ENCODE measurements at places on chromosomes 3 and 15. TPM values are rescaled to one million over a fixed set of nuclear protein-coding genes. Genes with fewer than 3 reads are reported as not detected.
A peak's percentile ranks its signal among the peaks of the same experiment; 100 is the strongest.

Gene LIPH
- total RNA-seq, result not detected

Gene CAMK2N2
- 0.18 TPM for total RNA-seq

Gene MTHFS
- total RNA-seq, result 48.5 TPM

Gene FGF7
- not detected for total RNA-seq

Gene XYLB
- total RNA-seq, result 5.3 TPM

Gene P2RY12
- total RNA-seq, result not detected

Gene RASGRP1
- 102 TPM for total RNA-seq

Gene LSAMP
- not detected for total RNA-seq

Gene LIPC
- 0.30 TPM for total RNA-seq

DNA sequence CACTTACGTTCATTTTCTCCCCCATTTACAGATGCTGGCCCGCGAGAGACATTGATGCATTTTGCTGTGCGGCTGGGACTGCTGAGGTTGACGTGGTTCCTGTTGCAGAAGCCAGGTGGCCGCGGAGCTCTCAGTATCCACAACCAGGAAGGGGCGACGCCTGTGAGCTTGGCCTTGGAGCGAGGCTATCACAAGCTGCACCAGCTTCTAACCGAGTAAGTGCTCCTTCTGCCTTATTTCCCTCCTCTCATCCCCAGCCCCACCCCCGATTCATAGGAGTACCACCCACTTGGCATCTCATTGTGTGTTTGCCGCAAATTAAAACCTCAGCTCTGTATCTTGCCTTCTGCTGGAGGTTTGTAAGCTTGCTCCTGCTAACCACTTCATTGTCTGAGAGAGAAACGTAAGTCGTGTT is 163.3 kb downstream of the AKAP13 start:
- DNase-seq, result peak; percentile 60

DNA sequence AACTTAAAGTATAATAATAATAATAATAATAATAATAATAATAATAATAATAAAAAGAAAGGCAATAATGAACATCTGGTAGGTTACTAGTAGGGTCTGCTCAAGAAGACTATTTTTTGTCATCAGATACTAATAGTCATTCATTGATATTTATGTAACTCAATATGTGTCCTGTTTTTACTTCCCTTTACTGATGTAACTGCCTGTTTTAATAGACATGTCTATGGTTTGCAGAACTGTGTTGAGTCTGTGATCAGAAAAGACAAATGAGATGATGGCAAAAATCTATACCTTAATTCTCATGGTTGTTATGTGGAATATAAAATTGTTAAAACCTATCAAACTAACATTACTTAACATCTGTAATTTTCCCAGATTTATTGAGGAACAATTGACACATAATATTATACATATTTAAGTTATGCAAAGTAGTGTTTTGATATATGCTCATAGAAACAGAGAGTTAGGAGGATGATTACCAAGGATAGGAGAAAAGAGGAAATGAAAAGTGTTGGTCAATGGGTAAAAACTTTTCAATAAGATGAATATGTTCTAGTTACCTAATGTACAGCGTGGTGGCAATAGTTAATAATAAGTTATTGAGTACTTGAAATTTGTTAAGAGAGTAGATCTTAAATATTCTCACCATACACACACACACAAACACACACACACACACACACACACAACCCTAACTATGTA is 699.4 kb downstream of the ZPLD1 start:
- DNase-seq, result no peak

- DNase-seq, result peak; percentile 59
These were observed at the start of gene MRAS for GRCh38 chr3:138347960-138348753. Gene MRAS, plus strand, starts transcription at chr3:138348579. Its CDS starts 24,305 bp downstream, at chr3:138372884.

DNA sequence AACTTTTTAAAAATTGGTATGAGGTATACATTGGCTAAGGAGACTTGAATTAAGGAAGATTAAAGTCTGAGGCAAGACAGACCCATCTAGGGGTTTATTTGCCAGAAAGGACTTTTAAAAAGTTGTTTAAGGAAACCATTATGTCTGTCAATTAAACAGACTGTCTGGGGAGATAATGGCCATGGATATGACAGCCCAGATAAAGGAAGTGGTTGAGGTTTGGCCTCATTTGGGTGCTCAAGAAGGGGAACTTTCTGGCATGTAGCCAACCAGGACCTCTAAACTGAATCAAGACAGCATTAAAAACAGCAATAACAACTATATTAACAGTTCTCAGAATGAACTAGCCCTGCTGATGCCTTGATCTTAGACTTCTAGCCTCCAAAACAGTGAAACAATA is 9.9 kb upstream of the CD200R1L start:
- DNase-seq, result no peak

DNA sequence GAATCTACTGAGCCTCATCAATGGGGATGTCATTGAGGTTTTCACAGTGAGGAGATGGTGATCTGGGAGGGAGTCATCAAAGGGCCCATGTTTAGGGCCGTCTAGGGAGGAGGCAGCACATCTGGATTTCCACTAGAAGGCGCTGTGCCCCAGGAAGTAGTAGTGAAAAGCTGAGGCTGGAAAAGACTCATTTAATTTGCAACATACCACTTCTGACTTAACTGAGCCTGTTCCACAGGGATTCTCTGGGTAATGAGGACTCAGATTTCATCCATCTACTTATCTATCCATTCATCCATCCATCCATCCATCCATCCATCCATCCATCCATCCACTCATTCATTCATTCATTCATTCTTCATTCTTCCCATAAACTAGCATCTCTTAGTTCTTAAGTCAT is 17.4 kb upstream of the SHF start:
- DNase-seq, result peak; percentile 86

DNA sequence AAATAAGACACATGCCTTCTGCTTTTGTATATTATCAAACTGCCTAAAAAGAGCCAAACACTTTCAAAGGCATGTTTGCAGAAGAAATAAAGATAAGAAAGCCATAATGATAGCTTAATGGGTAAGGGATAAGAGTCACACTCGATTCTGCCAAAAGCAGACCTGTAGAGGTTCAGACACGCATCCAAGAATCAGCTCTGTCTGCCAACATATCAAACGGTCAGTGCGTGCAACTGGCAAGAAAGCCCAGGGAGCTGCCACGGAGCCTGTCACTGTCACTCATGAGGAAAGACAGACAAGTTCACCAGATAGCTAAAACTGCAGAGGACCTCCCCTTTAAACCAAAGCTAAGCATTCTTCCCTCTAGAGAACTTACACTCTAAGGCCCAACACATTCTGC is 23.2 kb downstream of the DCP1A start:
- DNase-seq, result no peak

DNA sequence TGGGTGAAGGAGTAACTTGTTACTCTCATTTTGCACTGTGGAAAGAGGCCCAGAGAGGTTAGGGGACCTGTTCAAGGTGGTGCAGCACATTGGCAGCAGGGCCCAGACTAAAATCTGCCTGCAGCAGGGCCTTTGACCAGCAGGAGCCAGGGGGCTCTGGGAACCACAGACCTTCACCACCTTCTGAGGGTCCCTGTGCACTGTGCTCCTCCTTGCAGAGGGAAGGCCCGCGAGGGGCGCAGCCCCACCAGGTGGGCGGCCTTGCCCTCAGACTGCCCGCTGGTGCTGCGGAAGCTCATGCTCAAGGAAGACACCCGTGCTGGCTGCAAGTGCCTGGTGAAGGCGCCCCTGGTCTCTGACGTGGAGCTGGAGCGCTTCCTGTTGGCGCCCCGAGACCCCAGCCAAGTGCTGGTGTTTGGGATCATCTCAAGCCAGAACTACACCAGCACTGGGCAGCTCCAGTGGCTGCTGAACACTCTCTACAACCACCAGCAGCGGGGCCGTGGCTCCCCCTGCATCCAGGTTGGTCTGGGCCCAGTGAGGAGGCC is 61.5 kb upstream of the FGD5 start:
- DNase-seq, result no peak

DNA sequence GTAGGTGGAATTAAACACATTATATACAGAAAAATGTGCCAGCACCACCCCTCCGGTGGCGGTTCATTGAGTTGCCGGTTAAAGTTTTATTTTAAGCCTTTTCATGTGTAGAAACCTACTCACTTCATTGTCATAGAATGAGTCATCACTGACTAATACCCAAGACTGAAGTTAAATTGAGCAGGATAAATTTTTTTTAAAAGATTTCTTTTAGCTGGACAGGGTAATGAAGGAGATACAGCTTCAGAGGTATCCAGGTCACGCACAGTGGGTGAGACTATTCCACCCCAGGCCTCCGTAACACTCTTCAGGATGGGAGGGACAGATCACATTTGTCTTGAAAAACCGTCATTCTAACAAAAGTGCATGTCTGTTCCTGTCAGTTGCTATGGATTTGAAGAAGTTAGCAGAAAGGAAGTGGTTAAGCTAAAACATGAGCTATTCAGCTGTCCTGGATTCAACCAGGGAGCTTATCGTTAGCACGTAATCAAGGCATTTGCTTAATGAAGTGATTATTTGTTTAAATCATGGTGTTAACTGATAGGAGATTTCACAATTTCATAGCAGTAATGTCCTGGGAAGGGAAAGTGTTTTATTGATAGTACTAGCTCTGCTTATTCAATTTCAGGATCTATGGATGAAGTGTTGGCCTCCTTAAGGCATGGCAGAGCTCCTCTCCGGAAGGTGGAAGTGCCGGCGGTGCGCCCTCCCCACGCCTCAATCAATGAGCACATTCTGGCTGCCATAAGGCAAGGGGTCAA is 23.4 kb downstream of the WHAMM start:
- peak; percentile 72 for DNase-seq

DNA sequence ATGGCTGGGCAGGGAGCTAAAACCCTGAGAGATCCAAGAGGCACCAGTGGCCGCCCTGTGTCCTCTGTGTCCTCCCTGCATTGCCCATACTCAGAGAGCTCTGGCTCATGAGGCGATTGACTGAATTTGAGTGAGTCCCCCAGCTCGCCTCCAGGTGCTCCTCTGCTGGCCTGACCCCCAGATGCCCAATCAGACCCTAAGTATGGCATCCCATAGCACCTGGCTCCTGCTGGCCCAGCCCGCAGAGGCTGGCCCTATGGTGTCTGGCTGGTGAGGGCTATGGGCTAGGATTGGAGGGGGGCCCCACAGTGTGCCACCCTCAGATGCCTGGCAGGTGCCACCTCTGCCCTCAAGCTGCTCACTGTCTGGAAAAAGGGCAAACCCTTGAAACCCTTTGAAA is 1.6 kb upstream of the TKT start:
- DNase-seq, result no peak

- DNase-seq, result no peak
These were observed 101.1 kb downstream of the LRIG1 start for GRCh38 chr3:66399529-66400232.

DNA sequence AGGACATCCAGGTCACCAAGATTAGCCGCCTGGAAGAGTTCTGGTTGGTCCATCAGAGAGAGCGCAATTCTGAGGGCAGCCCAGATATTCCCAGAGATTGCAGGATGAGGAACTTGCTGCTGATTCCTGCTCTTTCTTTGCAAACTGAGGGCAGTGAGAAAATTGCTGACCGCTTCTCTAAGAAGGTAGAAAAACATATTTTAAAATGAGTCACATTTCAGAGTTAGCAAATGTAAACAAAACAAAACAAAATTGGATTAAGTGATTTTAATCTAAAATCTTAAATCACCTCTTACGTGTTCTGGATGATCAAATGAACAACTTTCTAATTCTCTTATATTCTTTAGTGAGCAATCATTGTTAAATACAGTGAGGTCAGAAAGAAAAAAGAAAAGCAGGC is 149.0 kb downstream of the USP13 start:
- DNase-seq, result no peak

DNA sequence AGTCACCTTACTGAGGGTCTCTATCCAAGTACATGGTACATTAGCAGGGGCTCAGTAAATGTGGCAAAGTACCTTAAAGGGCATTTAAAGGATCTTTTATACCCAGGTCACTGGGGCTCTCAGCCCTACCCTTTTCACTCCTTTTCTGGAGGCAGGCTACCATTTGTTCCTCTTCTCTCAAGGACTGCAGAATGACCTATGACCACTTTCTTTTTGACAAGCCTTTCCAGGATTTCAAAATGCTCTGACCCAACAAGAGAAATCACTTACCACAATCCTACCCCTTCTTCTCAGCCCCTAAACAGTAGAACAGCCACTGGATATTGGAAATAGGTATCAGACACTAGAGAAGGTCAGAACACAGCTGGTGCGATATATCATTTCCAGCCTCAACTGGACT is 221.8 kb upstream of the TPRG1 start:
- DNase-seq, result no peak

GRCh38 chr15:69599271-69599670 is 146.7 kb downstream of the RPLP1 start:
- no peak for DNase-seq

GRCh38 chr15:27027229-27027628 is 56.2 kb downstream of the GABRG3 start:
- no peak for DNase-seq

GRCh38 chr3:45440131-45440530 is 51.8 kb downstream of the LARS2 start:
- DNase-seq, result no peak

GRCh38 chr15:90184119-90184785 is 16.9 kb upstream of the SEMA4B start:
- peak; percentile 61 for DNase-seq

GRCh38 chr3:9687514-9687913 is 16.1 kb upstream of the CPNE9 start:
- no peak for DNase-seq

DNA sequence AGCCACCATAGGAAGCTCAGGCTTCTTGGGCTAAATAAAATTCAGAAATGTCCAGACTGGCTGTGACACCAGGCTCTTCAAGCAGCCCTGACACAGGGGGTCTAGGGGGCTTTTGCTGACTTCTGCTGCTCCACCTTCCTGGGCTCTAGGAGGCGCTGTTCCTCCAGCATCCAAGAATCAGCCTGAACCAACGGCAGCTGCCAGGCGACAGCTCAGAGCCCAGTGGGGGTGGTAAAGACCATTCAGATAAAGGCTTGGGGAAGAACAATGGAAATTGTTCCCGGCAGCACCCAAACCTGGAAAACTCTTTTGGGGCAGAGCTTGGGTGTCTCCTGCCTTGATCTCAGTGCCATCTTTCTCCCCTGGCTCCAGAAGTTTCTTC is 21.6 kb upstream of the PSTPIP1 start:
- DNase-seq, result peak; percentile 86

Measured in activated CD4-positive, alpha-beta T cell treated with anti-CD3 and anti-CD28 coated beads for 36 hours (primary cell).